Hippocampal formation (tissue), 2 donors: ENCODE measurements at places on chromosomes 3 and 15.

- no peak for DNase-seq
These were observed 16.5 kb upstream of the KCNMB2 start for GRCh38 chr3:178519701-178520100.

GRCh38 chr3:53588122-53588521 is 93.7 kb downstream of the CACNA1D start:
- no peak for DNase-seq

DNA sequence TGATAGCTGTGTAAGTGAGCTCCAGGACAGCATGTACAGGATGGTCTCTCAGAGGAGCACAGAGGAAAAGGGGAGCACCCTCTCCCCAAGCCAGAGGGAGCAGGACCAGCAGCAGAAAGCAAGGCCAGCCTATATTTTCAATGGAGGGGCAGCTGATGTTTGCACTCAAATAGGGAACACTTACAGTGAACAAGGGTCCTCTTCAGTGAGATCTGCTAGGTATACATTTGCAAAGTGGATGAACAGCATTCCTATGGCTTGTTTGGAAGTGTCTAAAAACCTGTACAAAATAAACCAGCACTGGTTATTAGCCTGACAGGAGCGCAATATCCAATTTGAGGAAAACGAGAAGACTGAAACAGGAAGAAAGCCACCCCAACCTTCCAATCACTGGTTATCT is 17.6 kb upstream of the MUSTN1 start:
- no peak for DNase-seq

DNA sequence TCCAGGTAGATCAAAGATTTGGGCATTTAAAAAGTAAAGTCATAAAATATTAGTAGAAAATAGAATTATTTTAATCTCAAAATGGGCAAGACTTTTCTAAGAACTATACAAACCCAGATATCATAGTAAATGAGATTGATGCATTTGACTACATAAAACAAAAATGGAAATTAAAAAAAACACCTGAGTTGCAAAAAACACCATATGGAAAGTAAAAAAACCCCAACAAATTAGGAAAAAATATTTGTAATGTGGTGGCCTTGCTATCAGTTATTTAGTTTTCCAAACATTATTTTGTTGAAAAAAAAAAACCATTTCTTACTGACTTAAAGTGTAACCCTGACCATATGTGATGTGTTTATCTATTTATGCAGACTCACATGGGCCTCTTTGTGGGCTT is 97.2 kb downstream of the PDCD6IP start:
- no peak for DNase-seq

DNA sequence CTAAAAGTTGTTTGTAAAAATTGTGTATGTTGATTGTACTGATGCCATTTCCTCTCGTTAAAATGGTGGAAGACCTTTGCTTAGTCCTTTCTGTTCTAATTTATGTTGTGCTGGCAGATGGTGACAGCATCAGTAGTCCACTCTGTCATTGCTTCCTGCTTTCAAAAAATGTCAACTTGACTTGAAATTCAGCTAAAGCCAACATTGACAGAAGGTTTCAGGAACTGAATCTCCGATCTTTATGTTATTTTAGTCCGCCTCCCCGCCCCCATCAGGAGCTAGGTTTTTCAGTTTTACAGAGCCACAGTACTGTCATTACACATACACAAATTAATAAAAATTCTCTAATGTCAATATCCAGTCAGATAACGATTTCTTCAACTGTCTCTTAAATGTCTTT is 1.5 kb downstream of the CEP63 start:
- DNase-seq, result no peak

GRCh38 chr15:29935296-29936004 is 113.2 kb upstream of the TJP1 start:
- no peak for DNase-seq

DNA sequence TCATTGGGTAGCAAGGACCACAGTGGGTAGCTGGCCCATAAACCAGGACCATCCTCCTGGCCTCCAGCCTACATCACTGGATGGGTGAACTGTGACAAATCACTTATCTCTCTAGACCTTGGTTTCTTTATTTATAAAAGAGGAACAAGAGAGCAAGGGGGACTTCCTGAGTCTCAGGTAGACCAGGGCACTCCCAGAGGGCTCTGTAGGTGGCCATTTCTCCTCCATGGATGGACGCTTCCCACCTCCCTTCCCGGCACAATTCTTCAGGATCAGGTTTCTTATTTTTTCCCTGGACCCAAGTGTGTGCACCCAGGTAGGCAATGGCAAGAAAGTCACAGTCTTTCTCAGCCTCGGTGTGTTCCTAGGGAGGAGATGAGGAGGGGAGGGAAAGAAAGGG is 41.4 kb upstream of the SPATA12 start:
- no peak for DNase-seq

DNA sequence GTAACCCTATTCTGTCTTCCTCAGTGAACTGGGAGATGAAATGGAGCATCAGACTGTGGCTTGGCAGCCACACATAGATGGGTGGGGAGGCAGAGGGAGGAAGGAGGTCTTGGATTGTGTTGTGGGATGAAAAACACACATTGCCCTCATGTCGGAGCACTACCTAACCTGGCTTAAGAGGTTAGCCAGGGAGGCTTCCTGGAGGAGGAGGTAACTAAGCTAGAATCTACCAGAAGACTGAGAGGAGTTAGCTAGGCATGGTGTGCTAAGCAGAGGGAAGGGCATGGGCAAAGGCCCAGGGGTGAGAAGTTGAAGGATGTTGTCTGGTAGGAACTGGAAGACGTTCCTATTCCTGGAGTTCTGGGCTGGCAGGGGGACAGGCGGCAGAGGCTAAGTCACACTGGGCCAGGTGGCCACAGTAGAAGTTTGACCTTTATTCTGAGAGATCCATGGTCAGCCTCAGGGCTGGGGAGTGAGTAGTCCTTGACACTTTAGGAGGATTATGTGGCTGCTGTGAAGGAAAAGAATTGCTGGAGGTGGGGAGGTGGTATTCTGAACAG is 7.7 kb upstream of the PRKCD start:
- no peak for DNase-seq
